ENCODE measurements at places on chromosomes 1 and 21.

DNA sequence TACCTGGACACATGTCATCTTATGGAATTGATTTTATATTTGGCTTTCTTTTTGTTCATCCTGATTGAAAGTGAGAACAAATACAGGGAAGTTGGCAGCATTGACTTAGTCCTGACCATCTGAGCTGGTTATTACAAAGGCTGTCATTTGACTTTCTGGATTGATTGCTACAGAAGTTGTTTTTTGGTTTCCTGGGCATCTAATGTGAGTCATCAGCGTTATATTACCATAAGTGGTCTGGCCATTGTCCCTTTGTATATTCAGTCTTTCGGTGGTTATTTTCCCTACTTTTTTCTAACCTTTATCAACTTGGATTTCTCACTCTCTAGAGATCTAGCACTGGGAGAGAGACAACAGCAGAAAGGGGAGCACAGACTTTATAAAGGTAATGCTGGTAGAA lies 1646.5 kb downstream of the MRPL39 start:
- DNase-seq, result no peak

DNA sequence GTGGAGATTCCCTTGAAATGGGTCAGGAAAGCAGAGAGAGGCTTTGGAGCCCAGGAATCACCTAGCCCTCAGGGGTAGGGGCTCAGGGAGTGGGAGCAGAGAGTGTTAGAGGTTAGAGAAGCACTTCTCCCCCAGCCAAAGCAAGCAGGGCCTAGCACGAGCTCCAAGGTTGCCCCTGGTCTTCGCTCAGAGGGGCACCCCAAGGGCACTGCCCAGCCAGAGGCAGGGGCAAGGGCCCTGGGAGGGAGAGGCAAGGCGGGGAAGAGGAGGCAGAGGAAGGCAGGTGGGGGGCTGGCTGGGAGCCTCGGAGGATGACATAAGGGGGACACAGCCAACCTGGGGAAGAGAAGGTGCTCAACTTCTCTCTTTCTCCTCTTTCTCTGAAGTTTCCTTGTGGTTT lies 71.9 kb downstream of the CASZ1 start:
- no peak for DNase-seq

- no peak for DNase-seq
Observed at GRCh38 chr1:77047978-77048614, 171.1 kb downstream of the PIGK start.

- DNase-seq, result no peak
Observed at GRCh38 chr21:34642211-34643075, 26.4 kb upstream of the CLIC6 start.
